ENCODE measurements at places on chromosomes 12 and 14.

DNA sequence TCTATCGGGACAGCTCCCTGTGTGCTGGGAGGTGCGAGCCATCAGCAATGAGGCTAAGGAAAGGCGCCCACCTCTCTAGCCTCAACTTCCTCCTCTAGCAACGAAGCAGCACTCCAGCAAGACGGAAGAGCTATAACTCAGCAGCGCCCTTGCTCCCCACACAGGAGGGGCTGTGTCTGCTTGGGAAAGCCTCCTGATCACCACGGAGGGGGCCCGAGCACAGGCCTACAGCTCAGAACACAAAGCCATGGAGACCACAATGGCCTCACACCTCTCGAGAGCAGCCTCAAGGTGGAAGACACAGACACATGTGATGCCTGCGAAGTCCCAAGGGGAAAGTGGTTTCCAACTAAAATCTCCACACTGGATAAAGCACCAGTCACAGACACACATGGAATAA lies 60.4 kb downstream of the CDC42BPB start:
- no peak for DNase-seq

DNA sequence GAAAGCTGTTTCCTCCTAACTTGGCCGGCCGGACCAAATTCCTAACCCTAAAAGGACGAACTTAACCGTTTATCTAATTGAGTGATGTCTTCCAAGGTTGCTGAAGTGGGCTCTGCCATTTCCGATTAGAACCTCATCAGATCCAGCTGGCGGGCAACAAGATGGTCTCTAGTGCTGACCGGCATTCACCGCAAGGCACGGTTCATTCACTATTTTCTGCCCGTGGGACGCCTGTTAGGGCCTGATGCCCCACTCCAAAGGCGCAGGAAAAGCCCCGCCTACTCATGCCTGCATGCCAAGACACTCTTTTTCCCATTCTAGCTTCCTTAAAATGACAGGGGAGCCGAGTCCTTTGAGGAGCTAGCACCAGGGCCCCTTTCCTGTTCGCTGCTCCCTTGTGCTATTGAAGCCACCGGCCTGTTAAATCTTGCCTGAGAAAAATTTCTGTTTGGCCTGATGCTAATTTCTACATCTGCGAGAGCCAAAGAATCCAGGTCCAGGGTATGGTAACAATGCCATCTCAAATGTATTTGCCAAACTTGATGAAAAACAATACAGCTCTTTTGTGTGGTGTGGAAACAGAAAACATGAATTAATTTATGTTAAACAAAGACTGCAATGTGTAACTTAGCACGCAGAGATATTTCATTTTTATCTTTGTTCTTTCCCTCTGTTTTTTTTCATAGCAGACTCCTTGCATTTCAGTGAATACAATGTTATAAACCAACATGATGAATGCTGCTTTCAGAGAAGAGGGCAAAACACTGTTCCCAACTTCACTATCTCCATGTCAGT lies 1071.2 kb upstream of the USP15 start:
- DNase-seq = no peak

DNA sequence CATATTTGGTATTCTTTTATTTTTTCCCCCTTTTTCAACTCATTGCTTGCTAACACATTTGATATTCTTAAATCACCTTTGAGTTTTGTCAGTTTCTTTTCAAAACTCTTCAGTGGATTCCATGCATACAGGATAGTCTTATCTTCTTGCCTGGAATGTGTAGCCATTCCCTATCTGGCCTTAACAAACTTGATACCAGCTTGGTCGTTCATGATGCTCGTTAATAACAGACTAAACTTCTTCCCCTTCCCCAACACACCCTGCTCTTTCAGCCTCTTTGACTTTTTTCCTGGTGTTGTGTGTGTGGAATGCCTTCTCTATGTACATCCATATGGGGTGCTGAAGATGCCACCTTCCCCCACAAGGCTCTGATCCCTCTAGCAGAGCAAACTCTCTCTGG lies 17.7 kb upstream of the CALM1 start:
- no peak for DNase-seq

GRCh38 chr14:91742621-91743304 lies 10.9 kb upstream of the CATSPERB start:
- no peak for DNase-seq

- DNase-seq = no peak
Measured at GRCh38 chr14:60815371-60815770, 80.8 kb downstream of the MNAT1 start.

DNA sequence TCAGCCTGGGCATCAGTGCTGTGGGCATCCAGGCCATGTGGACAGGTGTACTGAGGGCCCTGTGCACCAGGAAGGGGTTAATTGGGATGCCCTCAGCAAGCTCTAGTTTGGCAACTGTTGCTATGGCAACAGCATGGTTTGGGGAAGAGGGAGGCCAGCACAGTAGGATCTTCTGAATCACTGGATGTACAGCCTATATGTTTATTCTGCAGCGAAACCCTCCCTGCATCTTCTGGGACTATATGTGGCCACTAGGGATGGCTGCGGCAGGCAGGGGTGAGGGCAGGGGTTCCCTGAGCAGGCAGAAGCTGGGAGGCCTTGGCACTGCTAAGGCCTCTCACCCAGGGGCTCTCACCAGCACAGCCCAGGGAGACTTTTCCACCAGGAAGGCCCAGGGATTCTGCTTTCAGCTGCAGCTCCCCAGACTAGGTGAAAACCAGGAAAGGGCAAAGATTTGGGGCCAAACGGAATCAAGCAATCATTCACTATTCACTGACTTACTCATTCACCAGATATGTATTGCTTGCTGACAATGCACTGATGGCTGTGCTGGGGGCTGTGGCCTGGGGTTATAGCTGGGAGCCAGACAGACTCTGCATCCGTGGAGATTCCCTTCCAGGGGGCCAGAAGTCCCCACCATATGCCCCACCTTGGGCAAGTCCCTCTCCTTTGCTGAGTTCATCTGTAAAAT lies 42.8 kb downstream of the IRF2BPL start:
- no peak for DNase-seq

GRCh38 chr12:48875944-48876515 lies 10.4 kb upstream of the RND1 start:
- DNase-seq = no peak

GRCh38 chr14:22280497-22281316 lies 308.3 kb downstream of the DAD1 start:
- no peak for DNase-seq

DNA sequence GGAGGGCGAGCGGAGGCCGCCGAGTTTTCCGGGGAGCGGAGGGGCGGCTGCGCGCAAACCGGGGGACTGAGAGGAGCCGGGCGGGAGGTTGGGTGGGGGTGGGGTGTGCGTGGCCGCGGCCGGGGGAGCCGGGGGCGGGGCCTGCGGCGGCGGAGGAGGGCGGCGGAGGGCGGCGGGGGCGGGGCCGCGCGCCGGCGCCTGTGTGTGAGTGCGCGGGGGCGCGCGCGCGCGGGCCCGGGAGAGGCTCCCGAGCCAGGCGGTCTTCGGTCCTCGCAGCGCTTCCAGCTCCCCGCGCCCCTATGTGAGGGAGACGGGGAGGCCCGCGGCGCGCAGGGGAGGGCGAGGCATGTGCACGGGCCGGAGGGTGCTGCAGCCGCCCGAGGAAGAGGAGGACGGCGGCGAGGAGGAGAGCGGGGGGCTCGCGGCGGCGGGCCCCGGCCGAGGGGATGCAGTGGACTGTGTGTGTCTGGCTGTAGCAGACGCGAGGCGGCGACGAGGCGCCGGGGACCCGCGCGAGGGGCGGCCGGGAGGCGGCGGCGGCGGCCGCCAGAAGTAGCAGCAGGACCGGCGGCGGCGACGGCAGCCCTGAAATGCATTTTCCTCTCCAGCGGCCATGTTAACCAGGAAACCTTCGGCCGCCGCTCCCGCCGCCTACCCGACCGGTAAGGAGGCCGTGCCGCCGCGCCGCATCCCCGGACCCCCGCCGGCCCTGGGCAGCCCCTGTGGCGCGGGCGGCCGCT lies at the start of gene DYRK2:
DYRK2 (plus strand) TSS at position 225 of the 740 bp plus-strand sequence; CDS start at position 614, 389 bp downstream.
- DNase-seq = peak; percentile 62

DNA sequence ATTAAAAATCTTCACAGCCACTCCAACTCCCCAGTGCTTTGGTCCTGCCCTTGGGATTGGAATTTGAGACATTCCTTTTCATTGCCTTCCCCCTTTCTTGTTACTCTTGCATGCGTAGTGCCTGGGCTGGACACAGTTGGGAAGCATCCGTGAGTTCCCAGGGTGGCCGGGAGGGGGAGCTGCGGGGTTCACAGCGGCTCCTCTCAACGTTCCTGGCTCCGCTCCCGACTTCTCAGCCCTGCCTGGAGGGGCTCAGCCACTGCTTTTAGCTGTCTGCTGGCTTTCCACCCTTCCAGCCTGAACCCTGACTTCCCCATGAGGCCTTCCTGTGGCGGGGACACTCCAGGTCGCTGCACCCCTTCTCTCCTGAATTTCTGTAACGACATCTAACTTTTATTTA lies 3.2 kb downstream of the TEX52 start:
- no peak for DNase-seq

GRCh38 chr12:127270193-127270592 lies 996.8 kb upstream of the TMEM132C start:
- no peak for DNase-seq

DNA sequence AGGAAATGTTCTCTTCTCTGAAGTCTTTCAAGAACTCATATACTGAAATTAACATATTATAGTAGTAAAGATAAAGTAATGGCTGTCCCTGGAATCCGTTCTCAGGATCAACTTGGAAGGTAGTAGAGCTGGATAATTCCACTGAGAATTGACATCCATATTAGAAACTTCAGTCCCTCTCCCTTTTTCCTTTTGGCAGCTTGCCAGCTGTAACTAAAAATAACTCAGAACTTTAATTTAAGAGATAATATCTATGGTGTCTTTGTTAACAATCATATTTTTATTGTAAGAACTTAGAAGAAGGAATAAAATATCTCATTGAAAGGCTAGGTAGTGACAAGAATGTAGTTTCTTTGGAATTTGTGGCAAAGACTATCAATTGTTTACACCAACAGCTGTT lies 61.4 kb upstream of the PLEKHA5 start:
- DNase-seq = no peak

DNA sequence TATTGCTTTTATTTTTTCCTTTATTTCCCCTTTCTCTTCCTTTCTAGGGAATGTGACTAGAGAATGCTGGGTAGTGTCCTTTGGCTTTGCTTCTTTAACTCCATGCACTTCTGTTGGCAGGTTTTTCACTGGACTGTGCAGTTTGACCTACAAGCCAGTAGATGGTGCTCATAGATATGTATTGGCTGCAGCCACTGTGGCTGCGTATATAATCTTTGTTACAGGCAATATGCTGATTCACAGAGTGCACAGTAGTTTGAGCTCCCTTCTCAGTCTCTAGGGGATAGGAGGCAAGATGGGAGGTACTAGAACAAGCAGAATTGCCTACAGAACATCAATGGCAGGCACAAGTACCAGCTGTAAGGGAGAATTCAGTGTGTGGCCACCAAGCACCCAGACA lies 503.5 kb downstream of the LRFN5 start:
- DNase-seq = no peak

All from caudate nucleus (tissue), 63 donors.